ENCODE measurements at places on chromosomes 4 and X.

DNA sequence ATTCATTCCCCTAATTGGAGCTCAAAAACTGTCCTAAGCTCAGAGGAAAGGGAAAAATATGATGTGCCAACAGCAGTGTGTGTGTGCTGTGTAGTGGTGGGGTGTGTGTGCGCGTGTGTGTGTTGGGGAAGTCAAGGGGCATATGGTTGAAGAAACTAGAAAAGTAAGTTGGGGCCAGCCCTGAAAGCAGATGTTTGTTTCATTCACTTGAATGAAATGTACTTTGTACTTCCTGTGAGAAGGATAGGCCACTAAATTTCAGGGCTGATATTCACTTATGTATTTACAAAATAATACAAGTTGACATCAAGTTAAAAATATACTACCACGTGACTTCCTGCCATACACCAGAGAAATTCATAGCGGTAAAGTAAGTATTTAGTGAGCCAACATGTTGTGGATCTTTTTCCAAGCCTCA lies 151.3 kb upstream of the JADE1 start:
- DNase-seq = no peak

- DNase-seq = no peak
Observed at GRCh38 chr4:25575611-25576010, 80.0 kb upstream of the SLC34A2 start.

GRCh38 chr4:114012749-114013148 lies 33.3 kb upstream of the ARSJ start:
- DNase-seq = no peak

DNA sequence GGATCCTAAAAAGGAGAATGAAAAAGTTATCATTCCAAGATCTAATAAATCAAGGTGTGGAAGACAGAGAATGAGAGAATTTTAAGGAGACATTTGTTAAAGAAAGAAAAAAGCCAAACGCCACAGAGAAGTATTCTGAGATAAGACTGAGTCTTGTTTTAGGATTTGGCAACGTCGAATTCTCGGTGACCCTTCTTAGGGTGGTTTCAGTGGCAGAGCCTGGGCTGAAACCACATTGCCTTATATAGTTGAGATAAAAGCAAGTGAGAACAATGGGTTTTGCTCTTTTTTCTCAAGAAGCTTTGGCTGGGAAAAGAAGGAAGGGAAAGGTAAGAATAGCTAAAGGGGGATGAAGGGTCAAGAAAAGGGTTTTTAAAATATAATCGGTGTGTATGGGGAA lies 209.4 kb downstream of the VEGFC start:
- no peak for DNase-seq

DNA sequence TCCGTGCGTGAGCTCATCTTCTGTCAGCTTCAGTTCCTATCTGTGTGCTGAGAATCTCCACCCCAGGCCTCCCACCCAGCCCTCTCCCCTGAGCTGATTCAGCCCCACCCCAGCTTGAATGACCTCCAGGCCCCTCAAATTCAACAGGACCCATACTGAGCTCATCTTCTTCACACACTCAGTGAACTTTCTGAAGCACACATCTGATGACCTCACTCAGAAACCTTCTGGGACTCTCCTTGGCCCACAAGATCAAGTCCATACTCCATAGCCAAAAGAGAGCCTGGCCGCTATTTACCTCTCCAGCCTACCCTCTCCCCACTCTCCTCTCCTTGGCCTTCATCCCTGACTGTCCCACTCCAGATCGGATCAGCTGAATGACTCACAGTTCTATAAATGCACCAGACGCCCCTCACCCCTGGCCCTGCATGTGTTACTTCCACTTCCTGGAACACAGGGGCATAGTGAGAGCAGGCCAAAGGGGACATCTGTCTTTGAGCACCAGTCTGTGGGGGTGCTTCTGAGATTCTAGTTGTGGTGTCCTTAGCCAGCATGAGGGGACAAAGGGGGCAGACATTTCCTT lies 62.5 kb downstream of the PJA1 start:
- DNase-seq = no peak

- no peak for DNase-seq
Observed at GRCh38 chrX:29382811-29383210, 795.6 kb downstream of the IL1RAPL1 start.

GRCh38 chr4:2289955-2290333 lies 28.0 kb upstream of the MXD4 start:
- no peak for DNase-seq

GRCh38 chr4:99201690-99202089 lies 17.4 kb downstream of the ADH6 start:
- no peak for DNase-seq

DNA sequence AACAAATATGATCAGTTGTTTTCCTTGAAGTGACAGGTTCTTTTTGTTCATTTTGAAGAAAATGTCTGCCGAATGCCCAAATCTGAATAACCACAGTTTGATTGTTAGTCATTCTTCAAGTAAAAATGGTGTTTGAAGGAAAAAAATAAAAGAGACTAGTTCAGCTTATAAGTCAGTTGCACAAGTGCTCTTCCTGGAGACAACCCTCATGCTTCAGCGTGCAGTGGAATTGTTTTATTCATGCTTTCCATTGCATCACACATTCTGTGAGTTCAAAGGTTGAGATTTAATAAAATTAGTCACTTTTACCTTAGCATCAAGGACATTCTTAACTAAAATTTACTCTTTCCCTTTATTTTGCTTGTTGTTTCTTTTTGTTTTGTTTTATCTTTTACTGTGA lies 404.9 kb downstream of the ZNF674 start:
- no peak for DNase-seq

- DNase-seq = no peak
Observed at GRCh38 chr4:138114434-138114833, 127.7 kb downstream of the SLC7A11 start.

- no peak for DNase-seq
Observed at GRCh38 chr4:163350672-163351071, 7.0 kb downstream of the NPY5R start.

- no peak for DNase-seq
Observed at GRCh38 chrX:19775830-19776485, 111.4 kb downstream of the SH3KBP1 start.

GRCh38 chr4:26298198-26298947 lies 22.4 kb upstream of the RBPJ start:
- no peak for DNase-seq

DNA sequence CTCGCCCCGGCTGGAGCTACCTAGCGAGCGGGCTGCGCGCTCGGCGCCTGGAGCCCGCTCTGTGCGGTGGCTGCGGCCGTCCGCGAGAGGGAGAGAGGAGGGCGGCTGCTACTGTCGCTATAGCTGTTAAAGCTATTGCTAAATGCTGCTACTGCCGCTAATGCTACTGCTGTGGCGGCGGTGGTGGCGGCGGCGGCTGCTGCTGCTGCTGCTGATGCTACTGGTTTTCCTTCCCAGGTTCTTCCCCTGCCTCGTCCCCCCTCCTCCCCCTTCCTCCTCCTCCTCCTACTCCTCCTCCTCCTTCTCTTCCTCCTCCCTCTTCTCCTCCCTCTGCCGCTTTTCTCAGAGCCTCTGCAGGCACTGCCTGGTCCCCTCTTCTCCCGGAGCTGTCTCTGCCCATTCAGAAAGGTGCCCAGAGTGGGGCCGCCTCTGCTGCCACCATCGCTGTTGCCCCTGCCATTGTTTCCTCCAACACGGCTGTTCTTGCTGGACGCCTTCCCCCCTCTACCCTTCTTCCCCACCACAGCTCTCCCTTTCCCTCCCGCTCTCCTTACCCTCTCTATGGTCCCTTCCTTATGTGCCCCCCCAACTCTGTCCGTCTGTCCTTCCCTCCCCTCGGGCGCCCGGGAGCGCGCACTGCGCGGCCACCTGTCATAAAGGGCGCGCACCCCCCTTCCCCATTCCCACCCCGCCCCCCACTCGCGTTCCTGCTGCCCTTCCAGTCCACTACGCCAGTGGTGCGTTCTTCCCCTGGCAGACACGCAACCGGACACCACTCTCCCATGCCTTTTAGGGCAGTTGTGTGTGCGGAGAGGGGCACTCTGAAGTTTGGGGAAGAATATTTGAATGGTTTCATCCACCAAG lies at the start of gene NEXMIF:
Gene NEXMIF, minus strand, starts transcription at position 228 of the 864 bp plus-strand sequence.
- no peak for DNase-seq

DNA sequence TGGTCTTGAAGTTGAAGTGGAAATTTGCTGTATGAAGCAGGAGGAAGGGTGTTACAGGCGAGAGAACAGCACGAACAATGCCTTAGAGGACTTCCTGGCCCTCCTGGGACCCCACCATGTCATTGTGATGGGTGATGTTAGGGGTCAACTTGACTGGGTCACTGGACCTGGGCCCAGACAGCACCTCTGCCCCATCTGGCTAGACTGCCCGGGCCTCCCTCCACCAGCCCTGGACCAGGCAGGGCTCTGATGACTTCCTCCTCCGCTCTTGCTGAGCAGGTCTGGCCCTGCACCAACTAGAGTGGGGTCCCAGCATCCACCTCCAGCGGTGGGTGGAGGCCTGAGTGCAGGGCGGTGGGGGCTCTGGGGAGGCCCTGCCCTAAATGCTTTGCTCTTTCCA lies 48.9 kb upstream of the ADRA2C start:
- no peak for DNase-seq

DNA sequence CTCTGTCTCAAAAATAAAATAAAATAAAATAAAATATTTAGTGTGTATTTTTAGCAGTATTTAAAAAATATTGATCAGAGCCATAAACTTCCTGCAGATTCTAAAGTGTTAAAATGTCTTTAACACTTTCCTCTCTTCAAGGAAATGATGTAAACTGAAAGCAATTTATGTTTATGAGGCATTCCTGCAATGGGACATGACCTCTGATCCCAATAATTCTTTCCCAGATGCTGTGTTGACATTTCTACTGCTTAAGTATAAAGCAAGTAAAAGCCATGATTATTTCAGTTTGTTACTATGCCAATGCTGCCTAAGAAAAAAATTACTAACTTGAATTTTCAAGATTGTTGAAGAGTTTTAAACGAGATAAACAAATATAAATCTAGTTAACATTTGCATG lies 29.0 kb downstream of the COQ2 start:
- DNase-seq = no peak

GRCh38 chr4:112378858-112379257 lies 81.7 kb downstream of the ALPK1 start:
- DNase-seq = no peak

DNA sequence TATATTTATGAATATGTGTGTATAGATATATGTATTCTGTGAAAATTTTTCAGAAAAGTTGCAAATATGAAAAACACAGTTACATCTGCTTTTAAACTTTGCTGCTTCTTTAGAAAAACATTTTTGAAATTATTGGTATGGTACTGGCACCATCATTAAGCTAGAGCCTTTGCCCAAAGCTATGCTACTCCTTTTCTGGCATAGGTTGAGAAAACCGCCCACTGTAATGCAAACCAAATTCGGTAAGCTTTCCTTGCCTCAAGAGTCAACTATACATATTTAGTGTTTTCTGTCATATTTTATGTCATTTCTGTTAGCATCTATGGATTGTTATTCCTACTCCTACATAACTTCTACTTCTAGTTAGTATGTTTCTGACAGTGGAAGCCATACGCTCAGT lies 50.7 kb downstream of the ANTXR2 start:
- DNase-seq = no peak

DNA sequence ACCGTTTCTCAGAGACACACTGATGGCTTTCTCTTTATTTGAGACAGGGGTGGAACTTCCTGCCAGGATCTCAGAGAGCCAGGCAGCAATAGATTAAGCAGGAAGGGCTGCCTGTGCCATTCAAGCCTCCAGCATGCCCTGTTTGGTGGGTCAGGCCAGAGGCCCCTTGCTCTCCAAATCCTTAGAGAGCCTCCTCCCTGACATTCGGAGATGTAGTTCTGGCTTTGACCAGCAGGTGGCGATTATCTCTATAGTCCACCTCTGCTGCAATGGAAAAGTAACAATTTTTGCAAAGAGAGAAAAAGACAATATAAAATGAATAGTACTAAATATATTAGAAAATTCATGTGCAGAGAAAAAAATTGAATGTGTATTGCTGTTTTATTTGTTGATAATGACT lies 93.9 kb downstream of the NXF2B start:
- DNase-seq = peak; percentile 74

DNA sequence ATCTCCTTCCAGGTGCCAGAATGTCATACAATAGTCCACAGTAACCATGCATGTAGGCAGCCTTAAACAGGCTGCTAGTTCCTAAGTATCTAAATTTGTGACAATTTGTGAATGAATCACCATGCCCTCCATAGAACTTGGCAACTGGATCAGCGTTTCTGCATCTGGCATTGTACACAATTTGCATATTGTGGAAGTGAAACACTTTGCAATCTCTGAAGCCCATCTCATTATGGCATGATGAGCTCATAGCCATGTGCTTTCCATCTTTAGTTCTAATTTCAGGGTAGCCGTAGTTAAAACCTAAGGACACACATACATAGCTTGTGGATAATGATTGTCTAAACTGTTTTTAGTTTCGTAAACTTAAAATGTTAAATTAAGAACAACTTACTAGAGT lies 573.6 kb downstream of the PPP4R3C start:
- no peak for DNase-seq

- no peak for DNase-seq
Observed at GRCh38 chr4:176981074-176981473, 188.4 kb upstream of the VEGFC start.

- no peak for DNase-seq
Observed at GRCh38 chr4:15457406-15458201, 12.1 kb upstream of the CC2D2A start.

DNA sequence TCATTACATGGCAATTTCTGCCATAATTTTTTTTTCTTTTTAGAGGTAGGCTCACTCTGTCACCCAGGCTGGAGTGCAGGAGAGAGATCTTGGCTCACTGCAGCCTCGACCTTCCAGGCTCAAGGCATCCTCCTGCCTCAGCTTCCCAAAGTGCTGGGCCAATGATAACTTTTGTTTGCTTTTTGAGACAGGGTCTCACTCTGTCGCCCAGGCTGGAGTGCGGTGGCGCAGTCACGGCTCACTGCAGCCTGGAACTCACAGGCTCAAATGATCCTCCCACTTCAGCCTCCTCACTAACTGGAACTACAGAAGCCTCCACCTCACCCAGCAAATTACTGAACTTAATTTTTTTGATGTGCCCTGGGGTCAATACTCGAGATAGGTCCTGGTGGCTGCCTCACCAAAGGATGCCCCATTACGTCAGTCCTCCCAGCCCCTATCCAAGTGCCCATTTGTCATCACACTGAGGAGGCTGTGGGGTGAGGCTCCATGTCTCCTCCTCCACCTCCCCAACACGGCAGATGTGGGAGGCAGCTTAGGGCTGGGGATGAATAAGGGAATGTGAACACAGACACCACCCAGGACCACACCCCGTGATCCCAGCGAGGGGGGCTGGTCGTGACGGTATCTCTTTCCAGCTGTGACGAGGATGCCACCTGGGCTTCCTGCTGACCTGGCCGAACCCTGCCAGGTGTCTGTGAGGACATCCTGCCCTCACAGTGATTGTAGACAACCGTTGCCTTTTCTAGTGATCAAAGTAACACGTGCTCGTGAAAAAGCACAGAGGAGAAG lies 12.4 kb upstream of the NKX1-1 start:
- DNase-seq = no peak

All from neural crest cell (in vitro differentiated cells).